ENCODE measurements at places on chromosomes 12 and 14. TPM values are rescaled to one million over a fixed set of nuclear protein-coding genes. Genes with fewer than 3 reads are reported as not detected.

SBNO1 gene
- total RNA-seq: 45.9 TPM

GRCh38 chr14:99147366-99147740 lies 124.6 kb downstream of the BCL11B start:
- DNase-seq: no peak

DNA sequence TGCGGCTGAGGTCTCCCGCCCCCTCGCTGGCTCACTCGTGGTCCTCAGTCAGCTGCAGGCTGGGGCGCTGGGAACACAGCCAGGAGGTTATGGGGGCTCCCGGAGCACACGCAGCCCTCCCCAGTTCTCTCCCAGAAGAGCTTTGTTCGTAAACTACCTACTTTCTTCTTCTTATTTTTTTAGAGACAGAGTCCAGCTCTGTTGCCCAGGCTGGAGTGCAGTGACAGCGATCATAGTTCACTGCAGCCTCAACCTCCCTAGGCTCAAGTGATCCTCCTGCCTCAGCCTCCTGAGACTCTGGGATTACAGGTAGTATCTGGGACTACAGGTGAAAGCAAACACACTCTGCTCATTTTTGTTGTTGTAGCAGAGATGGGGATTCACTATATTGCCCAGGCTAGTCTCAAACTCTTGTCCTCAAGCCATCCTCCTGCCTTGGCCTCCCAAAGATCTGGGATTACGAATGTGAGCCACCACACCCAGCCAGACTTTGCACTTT lies 15.5 kb upstream of the PLA2G1B start:
- no peak for DNase-seq

- no peak for DNase-seq
Observed at GRCh38 chr12:46701356-46701755, 124.4 kb downstream of the SLC38A4 start.

CISTR gene
- total RNA-seq: not detected

- DNase-seq: no peak
Observed at GRCh38 chr12:25069224-25069623, 120.3 kb upstream of the BCAT1 start.

DNA sequence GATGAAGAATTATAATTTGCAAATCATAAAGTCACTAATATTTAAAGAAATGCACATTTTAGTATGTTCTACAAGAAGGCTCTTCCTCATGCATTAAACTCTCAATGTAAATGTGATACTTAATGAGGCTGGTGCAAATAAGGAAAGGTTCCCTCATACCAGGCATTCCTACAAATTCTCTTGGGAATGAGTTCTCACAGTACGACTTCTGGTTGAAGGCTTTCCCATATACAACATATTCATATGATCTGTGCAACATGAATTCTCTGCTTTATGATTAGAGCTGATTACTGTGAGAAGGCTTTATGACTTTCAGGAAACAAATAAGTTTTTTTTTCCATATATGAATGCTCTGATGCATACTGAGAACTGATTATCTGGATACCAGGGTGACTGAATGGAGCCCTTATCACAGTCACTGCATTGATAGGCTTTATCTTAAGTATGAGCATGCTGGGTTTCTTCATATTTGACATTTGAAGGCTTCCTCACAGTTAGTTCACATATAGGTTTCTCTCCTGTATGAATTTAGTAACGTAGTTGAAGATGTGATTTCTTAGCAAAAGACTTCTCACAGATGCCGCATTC lies 293.9 kb downstream of the RAD51B start:
- DNase-seq: no peak

GRCh38 chr12:106323537-106323936 lies 21.0 kb downstream of the TCP11L2 start:
- DNase-seq: no peak

- DNase-seq: no peak
Observed at GRCh38 chr12:94951071-94951934, 52.2 kb downstream of the NDUFA12 start.

DAO gene
- total RNA-seq: not detected

DNA sequence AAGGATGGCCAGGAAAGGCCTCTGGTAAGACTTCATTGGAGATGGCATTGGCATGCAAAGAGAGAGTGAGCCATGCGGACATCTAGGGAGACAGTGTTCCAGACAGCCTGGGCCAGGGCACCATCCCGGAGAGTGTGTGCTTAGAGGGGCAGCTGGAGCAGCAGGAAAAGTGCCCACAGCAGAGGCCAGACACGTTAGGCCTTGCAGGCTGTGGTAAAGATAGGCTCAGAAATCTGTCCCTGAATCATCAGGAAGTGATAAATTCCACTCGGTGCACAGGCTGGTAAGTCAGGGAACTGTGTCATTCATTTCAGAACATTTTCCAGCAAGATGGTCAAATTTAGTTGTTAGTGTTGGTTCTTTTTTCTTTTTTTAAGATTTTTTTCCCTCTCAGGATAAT lies 8.8 kb downstream of the GALNT16 start:
- DNase-seq: peak; percentile 59

DNA sequence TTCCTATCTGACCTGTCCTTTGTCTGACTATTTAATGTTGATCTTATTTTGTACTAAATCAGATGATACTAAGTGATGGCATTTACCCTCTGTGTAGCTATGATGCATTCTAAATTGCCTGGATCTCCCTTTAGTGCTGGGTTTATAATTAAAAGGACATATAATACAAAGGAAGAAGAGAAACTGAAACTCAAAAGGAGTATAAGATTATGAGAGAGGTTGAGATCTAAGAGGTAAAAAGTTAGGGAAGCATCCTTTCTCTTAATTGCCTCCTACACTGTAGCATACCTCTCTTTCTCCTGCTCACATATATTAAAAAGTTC lies 86.9 kb upstream of the MON2 start:
- DNase-seq: no peak

MCRS1 gene
- 41.3 TPM for total RNA-seq

- DNase-seq: peak; percentile 66
Observed at GRCh38 chr12:111409780-111410430, 4.2 kb downstream of the SH2B3 start.

DNA sequence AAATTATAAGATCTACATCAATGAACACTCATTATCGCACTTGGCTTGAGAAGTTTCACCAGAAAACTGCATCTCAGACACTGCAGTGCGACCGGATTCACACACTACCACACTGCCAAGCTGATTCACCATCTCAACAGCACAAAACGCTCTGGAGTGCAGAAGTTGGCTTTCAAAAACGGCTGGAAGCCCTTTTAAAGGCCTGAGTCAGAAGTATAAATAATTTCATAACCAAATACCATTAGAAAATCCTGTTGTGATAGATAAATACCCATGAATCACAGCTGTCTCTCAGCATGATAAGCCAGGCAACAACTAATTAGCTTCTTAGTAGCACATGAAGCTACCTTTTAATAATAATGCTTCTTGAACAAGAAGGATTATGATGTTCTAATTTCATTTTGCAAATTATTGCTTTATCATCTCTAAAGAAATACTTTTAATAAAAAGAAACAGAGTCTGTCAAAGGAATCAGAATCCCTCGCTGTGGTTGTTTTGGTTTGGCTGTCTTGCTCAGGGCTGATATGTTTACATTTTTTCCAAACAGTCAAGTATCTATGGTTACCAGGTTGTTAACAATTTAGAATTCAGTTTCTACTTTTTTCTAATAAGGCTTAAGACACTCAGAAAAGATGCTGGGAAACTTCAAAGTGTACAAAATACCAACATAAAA lies 51.2 kb downstream of the SLC2A13 start:
- peak; percentile 73 for DNase-seq

DNA sequence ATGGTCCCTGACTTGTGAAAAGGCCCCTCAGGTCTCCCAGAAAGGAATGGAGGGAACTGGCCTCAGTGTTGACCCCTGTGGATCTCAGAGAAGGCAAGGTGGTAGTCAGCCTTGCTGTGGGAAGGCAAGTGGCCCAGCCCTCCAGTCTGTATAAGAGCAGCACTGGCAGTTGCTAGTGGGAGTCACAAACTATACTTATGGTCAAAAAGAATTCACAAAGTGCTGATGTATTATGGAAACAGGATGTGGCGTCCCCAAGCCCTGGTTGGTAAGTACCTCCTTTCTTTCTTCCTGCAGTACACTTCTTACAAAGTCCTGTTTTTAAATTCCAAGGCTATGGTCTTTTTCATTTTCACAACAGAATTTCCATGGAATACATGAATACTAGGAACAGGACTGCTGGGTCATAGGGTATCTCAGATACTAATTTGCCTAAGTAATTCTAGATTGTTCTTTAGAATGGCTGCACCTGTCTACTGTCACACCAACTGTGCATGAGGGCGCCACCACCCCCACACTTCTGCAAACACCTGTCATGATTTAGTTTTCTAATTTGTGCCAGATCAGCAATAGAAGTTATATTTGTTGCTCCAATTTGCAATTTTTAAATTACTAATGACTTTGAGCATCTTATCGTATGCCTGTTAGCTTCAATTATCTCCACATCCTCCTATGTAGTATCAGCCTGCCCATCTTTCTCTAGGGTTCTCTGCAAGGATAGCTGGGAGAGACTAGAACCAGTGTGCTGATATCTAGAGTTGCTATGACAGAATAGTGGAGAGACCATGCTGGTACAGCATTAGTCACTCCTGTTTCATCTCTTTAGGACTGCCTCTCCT lies 40.7 kb upstream of the TMEM263 start:
- no peak for DNase-seq
